RCC 7860 (cell line): ENCODE measurements at places on chromosomes 5 and 9.

DNA sequence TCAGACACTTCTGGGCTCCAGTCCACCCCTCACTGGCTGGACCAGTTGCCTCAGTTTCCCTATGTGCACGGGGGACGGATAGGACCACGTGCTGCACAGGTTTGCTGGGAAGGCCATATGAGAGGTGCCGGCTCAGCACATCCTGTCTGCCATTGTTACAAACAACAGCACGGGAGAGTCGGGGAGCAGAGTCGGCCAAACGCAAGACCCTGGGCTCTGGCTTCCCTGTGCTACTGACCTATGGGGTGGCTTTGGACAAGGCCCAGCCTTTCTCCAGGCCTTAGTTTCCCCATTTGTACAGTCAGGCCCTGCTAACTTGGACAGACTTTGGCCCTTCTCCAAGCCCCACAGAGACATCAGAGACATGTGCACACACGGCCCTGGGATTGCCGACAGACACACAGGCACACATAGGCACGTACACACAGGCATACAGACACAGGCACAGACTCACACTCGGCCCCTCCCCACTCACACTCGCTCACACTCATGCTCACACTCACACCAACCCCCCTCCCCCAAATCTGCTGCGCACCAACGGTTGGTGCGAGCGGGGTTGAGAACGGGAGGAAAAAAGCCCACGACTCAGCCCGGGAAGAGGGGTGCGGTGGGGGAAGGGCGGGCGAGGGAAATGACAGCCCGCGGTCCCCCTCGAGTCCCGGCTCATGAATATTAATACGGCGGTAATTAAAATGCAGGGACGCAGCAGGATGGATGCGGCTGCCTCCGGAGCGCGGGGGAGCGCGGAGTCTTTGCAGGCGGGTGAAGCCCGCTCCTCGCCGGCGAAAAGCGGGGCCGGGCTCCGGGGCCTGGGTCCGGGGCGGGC lies 133.0 kb downstream of the C9orf50 start:
- DNase-seq = peak; percentile 67

- peak; percentile 10 for DNase-seq
Measured at GRCh38 chr5:172106511-172107356, 81.3 kb downstream of the STK10 start.

DNA sequence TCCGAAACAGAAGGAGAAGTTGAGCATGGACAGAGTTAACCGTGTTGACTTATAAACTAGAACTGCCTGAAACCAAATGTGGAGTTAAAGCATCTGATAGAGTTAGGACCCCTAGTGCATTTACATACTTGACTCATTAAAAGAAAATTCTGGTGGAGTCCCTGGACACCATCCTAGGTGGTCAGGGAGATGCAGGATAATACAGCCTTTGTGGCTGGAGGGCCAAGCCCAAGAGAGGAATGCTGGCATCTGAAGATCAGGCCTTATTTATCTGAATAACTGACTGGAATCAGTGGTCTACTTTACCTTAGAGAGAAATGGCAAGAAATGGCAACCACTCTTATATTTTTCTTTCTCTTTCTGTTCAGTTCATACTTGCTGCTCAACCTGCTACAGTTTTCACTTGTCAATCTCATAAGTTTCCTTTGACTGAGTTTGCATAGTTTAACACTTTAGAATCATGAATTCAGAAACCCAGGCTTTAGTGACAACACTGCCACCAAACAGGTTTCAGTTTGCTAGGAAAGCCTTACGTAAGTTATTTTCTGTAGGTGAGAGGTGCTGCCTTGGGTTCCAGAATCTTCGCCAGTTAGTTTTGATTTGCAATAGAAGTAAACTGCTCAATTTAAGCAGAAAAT lies 10.2 kb downstream of the CMYA5 start:
- no peak for DNase-seq

DNA sequence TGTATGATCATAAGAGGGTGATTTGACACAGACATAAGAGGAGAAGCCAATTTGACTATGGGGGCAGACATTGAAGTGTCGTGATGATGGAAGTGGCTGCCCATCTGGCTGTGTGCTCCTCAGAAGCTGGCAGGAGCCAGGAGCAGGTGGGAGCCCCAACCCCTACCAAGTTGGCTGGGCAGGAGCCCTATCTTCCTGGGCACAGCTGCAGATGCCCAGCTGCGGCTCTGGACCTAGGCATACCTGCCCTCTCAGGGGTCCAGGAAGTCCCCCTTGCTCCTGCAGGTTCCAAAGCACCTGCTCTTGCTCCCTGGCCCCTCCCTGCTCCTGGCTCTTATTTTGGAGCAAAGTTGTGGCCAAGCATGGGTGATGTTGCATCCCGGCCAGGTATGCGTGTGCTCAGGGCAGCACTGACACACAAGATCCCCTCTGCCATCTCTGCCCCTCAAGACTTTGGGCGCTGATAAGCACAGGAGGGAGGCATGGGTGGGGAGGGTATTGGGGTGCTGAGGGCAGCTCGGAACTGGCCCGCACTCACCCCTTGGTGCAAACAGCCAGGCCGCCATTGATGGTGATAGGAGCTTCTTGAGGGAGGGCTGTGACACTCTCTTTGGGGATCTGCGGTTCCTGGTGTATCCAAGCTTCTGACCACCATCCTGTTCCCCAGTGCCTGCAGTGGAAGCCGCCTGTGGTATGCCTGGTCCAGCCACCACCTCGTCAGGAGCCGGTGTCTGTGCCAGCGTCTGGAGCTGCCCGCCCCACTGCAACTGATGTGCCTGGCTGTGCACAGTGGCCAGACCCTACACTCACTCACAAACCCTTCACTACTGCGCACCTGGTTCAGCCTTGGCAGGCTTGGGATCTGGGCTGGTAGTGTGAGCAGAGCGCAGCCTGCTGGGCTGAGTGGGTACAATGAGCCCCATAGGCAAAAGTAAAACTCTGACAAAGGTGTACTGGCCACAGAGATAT lies 230.9 kb downstream of the CDH9 start:
- DNase-seq = no peak

DNA sequence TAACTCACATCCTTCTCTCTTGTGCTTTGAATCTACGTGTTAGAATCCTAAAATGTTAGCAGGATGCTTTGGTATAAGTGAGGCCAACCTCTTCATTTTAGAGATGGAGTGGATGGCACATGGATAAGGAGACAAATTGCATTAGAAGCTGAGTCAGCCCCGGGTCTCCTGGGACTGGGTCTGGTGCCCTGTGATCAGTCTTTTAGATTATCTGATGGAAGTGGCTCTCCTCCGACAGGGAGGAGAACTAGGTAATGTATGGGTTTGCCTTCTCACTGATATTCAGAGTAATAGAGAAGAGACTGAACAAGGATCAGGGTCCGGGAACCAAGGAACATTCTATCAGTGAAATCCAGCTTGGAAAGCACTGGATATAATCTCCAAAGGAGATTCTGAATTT lies 74.9 kb upstream of the TNFSF8 start:
- no peak for DNase-seq

DNA sequence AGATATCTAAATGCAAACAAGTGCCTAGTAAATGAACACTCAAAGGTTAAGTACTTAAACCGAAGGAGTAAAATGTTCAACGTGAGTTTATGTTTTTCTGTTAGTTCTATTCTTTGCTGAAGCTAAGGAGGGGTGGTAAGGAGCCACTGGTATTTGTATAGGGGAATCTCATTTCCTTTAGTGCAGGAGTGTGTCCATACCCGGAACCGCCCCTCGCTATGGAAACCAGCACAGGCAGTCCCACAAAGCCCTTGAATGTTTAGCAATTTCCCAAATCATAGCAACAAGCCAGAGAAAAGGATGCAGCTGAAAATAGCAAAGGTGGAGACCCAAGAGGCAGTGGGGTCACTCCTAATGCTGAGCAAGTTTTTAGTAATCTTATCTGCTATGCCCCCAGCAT lies 78.8 kb upstream of the STK32A start:
- DNase-seq = no peak

DNA sequence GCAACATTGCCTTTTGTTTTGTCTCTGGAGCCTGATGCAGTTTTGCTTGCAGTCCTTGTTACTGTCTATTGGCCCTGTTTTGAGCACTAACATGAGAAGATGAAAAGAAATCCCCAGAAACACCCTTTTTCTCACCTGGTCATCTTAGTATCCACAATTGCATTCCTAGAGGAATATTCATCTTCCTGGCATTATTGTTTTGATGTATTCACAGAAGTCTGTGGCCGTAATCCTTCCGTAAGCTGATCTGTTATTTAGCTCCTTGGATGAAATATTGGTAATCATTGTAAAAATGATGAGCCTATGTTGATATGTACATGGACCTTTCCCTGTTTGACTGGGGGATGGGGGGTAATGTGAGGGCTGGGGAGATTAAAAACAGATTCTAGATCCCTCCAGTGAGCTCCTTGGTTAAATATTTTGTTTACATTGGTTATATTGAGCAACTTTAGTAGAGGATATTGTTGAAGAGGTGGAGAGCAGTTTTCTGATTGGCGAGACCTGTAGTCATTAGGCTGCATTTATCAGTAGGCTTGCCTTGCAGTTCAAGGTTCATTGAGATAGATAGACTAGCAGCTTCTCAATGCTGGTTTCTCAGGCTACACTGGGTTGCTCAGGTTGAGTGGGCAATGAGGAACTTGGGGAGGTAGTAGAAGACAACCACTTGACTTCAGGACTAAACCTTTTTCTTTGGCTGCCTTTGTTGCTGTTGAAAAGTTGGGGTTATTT lies 117.5 kb downstream of the MACIR start:
- DNase-seq = no peak

DNA sequence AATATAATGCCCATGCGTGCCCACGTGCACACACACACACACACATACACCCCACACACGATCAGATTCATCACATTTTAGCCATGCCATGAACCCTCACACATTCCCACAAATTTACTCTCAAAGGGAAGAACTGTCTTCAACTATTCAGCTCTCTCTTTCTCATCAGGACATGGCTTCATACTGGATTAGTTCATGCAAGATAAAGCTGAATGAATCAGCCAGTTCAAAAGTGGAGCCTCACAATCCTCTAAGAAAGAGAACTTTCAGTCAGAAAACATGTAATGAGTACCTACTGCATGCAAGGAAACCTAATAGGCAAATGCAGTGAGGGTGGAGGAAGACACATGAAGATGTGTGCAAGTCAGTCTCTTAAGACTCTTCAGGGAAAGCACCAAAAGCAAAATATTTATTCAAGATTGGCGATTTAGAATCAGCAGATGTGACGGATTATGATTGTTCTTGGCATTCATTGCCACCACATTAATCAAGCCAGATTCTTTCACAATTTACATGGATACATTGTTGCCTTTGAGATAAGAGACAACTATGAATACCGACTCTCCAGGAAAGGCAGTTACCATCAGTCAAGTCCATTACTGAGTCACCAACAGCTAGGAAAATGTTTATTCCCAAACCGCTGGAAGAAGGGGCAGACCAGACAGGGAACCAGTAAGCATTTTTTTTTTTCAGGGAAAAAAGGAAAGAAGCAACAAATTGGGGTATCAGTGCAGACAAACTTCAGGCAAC lies 30.3 kb upstream of the PUM3 start:
- no peak for DNase-seq

- no peak for DNase-seq
Measured at GRCh38 chr5:14742498-14742897, 78.0 kb downstream of the OTULIN start.

DNA sequence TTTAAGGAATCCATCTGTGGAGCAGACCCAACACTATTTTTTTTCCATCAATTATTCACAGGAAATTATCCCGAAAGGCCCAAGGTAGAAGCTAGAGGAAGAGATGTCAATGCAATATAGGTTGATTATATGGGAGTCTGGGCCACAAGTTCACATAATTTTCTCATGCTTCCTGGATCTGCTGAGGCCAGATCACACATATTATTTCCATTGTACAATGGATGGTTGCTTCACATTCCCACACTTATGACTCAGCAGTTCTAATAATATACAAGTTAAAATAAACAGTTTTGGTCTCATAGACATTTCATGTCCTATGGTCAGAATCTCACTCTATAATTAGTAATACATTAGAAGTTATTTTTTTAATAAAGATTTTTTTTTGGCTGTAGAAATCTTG lies 66.0 kb upstream of the PTPRD start:
- DNase-seq = no peak

DNA sequence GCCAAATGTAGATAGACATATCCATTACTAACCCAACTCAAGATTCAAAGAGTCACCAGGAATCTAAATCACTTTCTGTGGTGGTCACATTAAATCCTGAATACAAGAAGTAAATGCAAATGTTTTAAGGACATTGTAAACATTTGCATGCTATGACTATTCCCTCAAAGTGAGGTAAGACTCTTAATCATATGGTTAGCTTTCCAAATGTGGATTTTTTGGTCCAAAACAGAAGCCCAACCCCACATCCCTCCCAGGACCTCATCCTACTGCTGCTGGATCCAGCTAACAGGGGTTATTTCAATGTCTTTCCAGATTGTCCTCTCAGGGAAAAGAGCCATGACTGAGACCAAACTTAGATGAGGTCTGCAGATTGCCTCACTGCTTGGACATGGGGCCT lies 228.1 kb upstream of the PANK3 start:
- DNase-seq = no peak

- peak; percentile 6 for DNase-seq
Measured at GRCh38 chr5:72543365-72543764, 36.2 kb upstream of the ZNF366 start.

- no peak for DNase-seq
Measured at GRCh38 chr5:76224898-76225297, 141.7 kb downstream of the SV2C start.

DNA sequence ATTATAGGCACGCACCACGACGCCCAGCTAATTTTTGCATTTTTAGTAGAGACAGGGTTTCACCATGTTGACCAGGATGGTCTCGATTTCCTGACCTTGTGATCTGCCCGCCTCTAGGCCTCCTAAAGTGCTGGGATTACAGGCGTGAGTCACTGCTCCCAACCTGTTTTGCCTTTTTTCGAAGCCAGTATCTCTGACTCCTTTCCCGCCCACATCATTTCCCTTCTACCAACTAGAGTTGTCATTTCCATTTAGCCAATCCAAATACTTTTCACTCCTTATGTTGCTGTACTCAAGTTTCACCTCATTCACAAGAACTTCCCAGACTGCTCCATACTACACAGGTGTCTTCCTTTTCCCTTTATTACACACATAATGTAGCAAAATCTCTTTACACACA lies 502.6 kb upstream of the CDH6 start:
- no peak for DNase-seq

DNA sequence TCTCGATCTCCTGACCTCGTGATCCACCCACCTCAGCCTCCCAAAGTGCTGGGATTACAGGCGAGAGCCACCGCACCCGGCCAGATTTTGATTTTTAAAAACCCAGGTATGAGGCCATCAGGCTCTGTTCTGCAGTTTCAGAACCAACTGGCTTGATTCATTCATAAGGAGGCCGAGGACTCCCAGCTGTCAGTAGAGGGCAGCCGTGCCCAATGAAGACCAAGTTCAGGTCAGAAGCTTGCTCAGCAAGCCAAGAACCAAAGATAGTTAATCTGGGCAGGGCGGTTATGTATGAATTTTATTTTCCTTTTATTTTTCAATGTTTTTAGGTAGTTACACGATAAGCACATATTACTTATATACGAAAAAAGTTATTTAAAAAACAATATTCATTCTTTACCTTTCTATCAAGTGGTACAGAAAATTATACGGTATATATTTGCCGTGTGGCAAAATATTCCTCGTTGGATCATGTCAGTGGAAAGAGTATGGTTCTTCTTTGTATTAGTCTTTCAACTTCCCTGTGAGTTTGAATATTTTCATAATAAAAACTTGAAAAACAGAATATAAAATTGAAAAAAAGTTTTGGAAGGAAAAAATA lies 18.0 kb downstream of the MGAT1 start:
- DNase-seq = peak; percentile 56

GRCh38 chr9:136255896-136256890 lies 10.6 kb upstream of the QSOX2 start:
- DNase-seq = no peak

GRCh38 chr5:31581498-31582099 lies 49.5 kb downstream of the C5orf22 start:
- DNase-seq = peak; percentile 57

- DNase-seq = no peak
Measured at GRCh38 chr5:122780296-122780695, 5.4 kb downstream of the SNX2 start.
